Activated T-cell treated with anti-CD3 and anti-CD28 coated beads, Interleukin-2, amount 50 U/mL, for 48 hours (primary cell): ENCODE measurements at places on chromosomes 5 and 9.

DNA sequence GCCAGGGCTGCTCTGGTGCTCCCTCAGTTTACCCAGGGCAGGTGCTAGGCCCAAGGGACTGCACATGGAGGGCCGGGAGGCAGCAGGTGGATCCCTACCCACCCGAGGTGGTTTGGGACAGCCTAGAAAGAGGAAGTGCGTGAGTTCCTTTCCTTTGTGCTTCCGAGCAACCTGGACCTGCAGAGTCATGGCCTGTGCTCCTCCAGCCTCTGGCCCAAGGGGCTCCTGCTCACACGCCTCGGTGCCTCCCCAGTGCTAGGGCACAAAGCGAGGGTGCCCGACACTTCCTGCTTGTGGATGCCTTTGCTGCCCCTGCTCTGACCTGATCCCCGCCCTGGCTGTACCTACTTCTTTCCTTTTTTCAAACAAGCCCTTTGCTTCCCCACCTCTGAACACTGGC lies 79.3 kb downstream of the RXRA start:
- no peak for DNase-seq

GRCh38 chr9:90979138-90979551 lies 177.5 kb downstream of the SYK start:
- DNase-seq, result no peak

DNA sequence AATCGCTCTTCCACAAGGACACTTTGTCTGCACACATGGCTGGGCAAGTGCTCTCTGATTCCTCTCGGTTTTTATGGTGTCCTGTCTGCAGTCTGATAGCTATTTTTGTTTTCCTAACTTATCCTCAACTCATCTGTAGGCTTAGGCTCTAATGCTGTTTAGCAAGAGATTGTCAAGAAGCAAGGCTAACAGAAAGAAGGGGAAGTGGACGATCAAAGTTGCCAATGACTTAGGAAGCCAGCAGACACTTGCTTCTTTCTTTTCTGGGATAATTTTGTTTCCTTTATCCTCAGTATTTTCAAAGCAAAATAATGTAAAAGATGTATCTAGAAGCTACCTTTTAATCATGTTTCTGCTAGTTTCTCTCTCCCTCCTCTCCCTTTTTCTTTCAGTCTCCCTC lies 130.7 kb downstream of the PRKACG start:
- DNase-seq, result no peak

DNA sequence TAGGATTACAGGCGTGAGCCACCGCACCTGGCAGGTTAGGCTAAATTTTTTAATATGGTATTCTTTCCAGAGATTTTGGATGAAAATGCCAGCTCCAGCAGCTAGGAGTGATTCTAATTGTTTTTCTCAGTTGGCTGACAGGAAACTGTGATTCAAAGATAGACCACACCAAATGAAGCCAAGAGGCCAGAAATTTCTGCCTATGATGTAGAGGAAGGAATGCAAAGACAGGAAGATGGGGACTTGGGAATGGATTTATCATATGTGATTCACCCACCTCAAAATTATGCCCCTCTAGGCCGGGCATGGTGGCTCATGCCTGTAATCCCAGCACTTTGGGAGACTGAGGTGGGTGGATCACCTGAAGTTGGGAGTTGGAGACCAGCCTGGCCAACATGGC lies 53.3 kb downstream of the UGCG start:
- no peak for DNase-seq

GRCh38 chr5:27325513-27325912 lies 287.1 kb upstream of the CDH9 start:
- no peak for DNase-seq

DNA sequence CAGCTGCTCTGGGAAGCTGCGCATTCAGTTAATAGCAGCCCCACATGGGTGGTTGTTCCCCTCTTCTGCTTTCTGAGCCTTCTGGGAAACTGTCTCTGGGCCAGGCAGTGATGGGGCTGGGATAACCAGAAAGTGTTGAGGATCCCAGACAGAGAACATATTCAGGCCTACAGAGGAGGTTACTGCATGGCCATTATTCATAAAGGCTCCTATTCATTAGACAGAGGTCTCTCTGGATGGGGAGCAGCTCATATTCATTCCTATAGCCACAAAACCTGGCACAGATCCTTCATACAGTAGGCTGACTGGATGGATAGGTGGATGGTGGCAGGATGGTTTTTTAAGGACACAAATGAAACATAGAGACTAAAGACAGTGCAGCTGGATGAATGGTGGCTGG lies 76.3 kb downstream of the HSPA4 start:
- DNase-seq, result no peak

GRCh38 chr5:79454043-79454442 lies 59.9 kb downstream of the HOMER1 start:
- no peak for DNase-seq

- no peak for DNase-seq
Measured at GRCh38 chr5:89179731-89180130, 296.7 kb upstream of the MEF2C start.

DNA sequence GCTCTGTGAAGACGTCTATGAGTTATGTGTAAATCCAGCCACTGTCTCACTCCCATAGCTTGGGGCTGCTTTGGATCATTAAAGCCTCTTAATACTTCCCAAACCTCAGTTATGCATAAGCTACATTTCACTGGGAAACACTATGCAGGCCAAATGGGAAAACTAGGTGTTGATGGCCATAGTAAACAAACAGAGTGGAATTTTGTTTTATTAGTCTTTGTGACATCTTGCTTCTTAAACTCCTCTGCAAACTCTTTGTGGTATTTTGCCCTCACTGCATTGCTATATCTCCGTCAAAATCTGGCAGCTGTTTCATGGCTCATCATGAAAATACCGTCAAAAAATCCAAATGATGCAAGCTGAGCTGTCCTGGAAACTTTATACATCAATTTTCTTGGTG lies 167.2 kb upstream of the HMHB1 start:
- DNase-seq, result no peak

DNA sequence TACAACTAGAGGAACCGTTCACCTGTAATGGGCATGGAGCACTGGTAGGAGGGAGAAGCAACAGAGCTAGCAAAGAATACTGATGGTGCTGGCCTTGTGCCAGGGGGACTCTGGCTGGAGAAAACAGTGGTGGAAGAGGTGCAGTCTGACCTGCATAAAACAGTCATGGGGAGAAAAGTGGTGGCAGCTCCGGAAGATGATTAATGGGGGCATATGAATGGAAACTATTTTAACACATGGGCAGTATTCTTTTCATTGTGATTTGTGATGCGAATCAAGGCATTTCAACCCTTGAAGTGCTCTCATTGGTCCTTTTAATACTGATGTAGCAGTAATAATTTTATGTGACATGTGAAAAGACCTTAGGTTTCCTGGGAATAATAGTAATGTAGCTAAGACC lies 219.6 kb downstream of the ADAMTS6 start:
- no peak for DNase-seq

DNA sequence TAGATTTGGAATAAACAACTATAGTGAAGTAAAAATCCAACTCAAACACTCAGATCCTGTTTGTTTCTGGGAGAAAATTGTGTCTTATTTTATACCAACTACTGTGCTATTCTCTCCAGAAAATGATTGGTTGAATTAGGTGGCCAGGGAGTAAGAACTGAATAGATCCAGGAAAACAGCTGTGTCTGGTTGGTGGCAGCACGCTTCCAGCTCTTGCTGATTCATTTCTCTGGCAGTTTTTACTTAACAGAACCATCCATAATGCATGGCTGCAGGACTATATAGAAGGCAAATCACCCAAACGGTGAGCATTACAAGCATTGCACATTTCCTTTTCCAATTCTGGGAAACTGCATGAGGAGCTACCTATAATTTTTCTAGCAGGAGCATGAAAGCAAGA lies 29.5 kb downstream of the DMAC1 start:
- DNase-seq, result no peak

GRCh38 chr5:169875091-169875728 lies 105.1 kb downstream of the INSYN2B start:
- DNase-seq, result no peak

GRCh38 chr5:116487045-116487444 lies 87.6 kb downstream of the SEMA6A start:
- DNase-seq, result no peak

GRCh38 chr5:1523480-1523792 lies 324 bp downstream of the LPCAT1 start:
- DNase-seq, result no peak

GRCh38 chr5:147996379-147996778 lies 67.4 kb upstream of the SPINK5 start:
- no peak for DNase-seq

DNA sequence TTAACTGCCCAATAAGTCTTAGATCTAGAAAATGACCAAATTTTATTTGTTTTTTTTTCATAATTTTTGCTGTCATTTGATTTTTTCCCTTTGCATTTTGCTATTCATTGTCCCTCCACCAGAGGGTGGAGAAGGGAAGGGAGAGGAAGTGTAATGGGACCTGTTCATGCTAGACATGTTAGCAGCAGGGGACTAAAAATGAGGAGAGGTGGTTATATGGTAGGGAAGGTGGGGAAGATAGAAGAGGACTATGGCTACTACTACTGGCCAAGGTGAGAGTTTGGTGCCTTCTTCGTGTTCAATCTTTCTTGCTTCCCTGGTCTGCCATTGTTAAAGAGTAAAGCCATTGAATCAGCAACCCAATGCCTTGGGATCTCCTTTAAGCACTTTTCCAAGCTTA lies 6.4 kb downstream of the GRIA1 start:
- DNase-seq, result no peak

GRCh38 chr5:122713041-122713440 lies 61.8 kb upstream of the SNX2 start:
- DNase-seq, result no peak

DNA sequence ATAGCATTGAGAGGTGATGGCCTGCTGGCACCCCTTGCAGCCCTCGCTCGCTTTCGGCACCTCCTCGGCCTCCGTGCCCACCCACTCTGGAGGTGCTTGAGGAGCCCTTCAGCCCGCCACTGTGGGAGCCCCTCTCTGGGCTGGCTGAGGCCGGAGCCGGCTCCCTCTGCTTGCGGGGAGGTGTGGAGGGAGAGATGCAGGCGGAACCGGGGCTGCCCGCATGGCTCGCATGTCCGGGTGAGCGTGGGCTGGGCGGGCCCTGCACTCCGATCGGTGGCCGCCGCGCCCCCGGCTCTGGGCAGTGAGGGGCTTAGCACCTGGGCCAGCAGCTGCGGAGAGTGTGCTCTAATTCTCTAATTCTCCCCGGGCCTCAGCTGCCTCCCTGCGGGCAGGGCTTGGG lies 101.1 kb downstream of the KIF4B start:
- no peak for DNase-seq

DNA sequence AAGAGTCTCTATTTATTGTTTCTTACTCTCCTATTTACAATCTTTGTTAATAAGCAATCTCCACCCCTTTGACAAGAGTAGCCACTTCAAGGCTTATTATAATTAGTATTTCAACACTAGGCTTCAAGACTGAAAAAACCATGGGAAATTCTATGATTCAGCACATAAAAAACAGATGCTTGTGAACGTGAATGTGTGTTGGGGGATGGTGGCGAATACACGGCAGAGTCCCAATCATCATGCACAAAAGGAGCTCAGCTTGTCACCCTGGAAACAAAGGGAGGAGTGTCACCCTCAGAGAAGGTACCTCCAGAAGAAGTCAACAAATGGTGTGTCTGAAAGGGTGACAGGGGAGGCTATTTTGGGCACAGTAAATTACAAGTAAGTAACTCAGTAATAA lies 157.2 kb upstream of the RETREG1 start:
- DNase-seq, result no peak

DNA sequence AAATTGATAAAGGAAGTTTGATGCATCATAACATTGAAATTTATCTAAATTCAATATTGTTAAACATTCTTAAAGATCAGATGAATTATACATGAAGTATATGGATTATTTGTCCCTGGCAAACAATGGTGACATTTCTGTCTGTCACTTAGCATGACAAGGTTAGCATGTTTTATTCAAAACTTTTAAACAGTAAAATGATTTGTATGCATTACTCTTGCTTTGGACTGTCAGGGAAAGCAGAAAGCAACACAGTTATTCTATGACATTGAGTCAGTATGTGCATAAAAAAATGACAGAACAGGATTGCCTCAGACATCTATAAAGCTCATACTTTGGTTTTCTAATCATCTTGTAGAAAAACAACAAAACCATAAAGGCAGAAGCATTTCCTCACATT lies 193.7 kb downstream of the IZUMO3 start:
- no peak for DNase-seq

DNA sequence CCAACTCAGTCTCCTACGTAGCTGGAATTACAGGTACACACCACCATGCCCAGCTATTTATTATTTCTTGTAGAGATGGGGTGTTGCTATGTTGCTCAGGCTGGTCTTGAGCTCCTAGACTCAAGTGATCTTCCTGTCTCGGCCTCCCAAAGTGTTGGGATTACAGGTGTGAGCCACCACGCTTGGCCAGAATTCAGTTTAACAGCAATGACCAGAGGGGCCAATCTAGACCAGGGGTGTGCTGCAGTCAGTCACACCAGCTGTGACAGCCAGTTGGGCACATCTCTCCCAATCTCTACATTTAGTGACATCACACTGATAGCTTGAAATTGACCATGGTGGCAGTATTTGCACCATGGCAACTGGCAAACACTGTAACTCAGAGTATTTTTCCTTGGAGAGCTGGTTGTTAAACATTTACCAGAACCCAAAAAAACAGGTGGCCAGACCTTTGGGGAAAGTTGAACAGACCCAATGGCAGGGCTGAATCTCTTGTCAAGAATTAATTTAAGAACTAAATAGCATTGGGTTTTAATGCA lies 67.7 kb upstream of the UBTD2 start:
- no peak for DNase-seq

DNA sequence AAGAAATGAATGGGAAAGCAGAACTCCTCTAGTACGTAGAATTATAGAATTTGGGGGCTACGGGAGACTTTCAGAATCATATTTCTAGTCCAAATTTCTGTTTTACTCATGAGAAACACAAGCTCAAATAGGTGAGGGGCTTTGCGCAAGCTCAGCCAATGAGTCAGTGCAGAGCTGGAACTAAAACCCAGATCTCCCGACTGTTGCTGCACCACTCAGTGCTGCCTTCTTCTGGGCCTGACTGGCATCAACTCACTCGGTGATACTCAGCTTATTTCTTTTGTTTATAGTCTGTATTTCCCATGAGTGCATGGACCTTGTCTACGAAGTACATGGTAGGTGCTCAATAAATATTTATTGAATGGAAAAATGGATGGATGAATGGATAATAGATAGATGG lies 280.2 kb downstream of the CDK5RAP2 start:
- DNase-seq, result no peak

DNA sequence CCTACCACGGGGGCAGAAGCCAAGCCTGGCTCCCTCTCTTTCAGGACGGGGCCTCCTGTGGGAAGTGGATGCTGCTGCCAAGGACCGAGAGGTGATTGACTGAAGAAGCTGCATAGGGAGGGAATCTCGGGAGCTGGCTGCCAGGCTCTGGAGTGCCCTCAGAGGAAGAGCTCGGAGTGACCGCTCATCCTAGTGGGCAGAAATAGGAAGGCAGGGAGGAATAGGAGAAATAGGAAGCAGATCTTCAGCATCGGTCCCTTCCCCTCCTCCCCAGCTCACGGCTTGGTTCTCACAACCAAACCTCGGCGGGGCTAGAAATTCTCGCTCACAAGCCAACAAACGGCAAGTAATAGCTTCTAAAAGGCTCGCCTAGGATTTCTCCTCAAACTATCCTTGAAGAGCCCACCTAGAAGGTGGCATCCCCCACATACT lies 159.9 kb upstream of the RAI14 start:
- DNase-seq, result no peak

GRCh38 chr9:124258607-124259157 lies 933 bp downstream of the NEK6 start:
- DNase-seq, result no peak
